ENCODE measurements at places on chromosomes 2 and 18.
A peak's percentile ranks its signal among the peaks of the same experiment; 100 is the strongest.

GRCh38 chr2:124547700-124548099 lies 522.6 kb downstream of the CNTNAP5 start:
- DNase-seq, result no peak

DNA sequence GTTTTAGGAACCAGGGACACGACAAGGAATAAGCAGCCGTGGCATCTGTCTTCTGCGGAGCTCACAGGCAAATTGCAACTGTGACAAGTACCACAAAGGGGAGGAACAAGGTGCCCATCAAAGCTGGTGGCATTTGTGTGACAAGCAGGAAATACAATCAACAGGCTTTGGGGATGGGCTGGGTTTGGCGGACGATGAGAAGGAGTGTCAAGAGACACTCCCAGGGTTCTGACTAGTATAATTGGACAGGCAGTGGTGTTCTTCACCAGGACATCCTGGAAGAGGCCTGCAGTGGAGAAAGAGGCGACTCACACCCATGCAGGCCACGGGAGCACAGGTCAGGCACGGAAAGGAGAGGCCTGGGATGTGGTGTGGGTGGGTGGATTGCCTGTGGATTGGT lies 14.2 kb upstream of the SPATA3 start:
- DNase-seq, result no peak

DNA sequence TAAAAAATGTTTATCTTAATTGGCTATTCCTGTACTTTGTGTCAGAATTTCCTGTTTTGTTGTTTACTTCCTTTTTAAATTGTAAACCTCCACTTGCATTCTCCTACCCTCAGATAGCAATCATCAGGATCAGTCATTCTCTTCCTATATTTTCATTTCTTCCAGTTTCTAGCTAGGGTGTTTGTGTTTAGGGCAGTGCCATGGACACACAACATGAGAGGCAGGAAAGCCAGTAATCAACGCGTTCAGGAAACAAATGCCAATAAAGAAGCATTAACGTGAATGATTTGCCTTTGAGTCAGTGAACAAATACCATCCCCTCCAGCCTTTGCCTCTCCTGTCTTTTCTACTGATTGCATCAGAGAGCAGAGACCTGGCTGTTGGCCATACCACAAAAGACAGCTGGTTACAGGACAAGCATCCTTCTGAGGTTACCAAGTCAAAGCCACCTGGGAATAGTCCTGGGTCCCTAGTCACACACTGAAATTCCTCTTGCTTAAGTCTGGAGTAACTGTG lies 56.7 kb upstream of the FHL2 start:
- DNase-seq, result no peak

GRCh38 chr2:11809586-11810236 lies 63.3 kb downstream of the LPIN1 start:
- DNase-seq, result no peak

GRCh38 chr18:710418-711300 lies 1.8 kb downstream of the ENOSF1 start:
- no peak for DNase-seq

DNA sequence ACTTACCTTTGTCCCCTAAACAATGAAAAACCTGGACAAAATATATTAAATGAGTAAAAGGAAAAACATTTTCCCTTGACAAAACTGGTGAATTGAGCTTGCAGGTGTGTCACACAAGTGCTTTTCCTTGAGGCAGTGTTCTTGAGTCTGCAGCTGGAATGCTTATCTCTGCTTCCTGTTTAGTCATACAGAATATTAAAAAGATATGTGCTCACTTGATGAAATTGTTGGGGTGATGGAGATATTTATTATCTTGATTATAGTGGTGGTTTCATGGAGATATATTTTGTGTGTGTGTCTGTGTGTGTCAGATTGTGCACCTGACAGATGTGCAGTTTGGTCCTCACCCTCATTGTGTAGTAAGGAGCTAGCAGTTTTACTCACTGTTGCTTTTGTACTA lies 3.3 kb downstream of the TAF1B start:
- DNase-seq, result no peak

- DNase-seq, result no peak
Measured at GRCh38 chr2:172488556-172488955, 61.2 kb downstream of the ITGA6 start.

GRCh38 chr2:25043241-25043867 lies 1.5 kb downstream of the EFR3B start:
- DNase-seq, result peak; percentile 22

DNA sequence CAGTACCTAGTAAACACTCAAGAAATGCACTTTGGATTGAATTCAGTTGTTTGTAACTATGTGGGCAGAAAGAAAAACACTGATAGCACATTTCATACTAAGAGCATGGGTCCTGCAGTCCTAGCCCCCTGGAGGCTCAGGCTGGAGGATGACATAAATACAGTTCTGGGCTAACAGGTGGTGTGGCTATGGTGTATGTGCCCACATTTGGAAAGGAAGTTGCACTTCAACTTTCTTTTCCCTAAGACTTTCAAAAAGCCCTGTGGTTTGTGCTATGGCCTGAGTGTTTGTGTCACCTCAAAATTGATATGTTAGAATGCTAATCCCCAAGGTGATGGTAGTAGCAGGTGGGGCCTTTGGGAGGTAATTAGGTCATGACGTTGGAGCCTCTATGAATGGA lies 218.2 kb downstream of the CDCA7 start:
- DNase-seq, result no peak

- no peak for DNase-seq
Measured at GRCh38 chr2:170505631-170506275, 209.4 kb upstream of the SP5 start.

- DNase-seq, result no peak
Measured at GRCh38 chr2:45124456-45124855, 115.2 kb upstream of the SIX2 start.

DNA sequence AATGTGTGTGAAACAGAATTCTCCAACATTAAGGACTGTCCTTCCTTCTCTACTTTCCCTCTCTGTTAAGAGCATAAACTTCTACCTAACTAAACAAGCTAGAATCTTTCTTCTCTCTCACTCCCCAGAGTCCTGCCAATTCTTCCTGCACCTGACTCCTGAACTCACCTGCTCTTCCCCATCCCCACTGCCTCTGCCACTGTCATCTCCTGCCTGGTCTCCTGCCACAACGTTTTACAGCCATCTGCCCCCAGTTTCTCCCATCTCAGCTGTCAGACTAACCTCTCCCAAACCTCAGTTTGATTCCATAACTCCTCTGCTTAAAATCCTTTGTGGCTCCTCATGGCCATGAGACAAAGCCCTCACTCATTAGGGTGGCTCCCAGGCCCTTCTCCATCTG lies 288.3 kb upstream of the FBXO11 start:
- no peak for DNase-seq

DNA sequence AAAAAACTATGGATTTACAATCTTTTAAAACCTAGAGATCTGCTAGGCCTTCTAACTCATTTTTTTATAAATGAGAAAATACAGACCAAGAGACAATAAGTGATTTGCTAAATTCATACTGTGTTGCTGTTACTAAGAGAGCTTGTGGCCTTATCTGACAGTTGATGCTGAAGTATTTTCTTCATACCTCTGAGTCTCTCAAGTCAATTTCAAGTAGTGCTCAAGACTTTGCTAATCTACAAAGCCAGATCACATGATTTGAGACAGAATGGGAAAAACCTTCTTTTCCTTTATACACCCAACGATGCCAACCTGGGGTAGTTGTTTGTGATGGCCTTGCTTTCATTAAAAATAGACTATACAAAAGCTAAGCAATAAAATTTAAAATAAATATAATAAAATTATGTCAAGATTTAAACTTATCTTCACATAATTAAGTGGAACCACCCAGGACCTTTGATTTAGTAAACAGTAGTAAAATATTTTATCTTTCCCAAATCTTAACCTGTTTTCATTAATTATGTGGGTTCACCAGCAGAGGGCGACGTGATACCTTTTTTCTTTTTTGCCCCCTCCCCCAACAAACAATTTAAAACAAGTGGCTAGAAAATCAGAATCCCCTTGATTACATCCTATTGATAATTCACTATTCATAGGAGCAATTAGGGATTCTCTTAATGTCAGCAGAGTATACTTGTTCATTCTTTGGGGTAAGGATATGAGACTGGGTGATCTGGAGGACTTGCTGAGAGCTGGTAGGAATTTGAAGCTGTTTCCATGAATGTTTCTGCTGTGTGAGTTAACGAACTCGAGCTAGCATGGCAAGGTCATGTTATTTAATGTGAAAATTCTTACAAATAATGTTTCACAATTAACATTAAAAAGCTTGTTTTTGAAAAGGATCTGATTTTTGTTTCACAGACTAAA lies 49.6 kb upstream of the SLC5A7 start:
- DNase-seq, result no peak

DNA sequence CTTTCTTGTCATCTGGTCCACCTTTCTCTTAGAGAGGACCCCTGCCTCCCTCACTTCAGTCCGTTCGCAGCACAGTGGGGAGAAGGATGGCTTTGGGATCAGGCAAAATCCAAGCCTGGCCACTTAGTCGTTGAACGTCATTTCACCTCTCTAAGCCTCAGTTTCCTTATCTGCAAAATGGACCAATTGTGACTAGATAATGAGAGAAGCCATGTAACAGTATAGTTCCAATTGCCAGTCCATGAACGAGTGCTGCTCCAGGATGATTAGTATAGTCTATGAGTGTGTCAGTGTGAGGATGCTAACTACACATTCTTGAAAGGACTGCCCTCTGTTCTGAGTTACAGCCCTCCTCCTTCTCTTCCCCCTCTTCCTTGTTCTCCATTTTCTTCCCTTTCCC lies 1.1 kb downstream of the INHA start:
- no peak for DNase-seq

DNA sequence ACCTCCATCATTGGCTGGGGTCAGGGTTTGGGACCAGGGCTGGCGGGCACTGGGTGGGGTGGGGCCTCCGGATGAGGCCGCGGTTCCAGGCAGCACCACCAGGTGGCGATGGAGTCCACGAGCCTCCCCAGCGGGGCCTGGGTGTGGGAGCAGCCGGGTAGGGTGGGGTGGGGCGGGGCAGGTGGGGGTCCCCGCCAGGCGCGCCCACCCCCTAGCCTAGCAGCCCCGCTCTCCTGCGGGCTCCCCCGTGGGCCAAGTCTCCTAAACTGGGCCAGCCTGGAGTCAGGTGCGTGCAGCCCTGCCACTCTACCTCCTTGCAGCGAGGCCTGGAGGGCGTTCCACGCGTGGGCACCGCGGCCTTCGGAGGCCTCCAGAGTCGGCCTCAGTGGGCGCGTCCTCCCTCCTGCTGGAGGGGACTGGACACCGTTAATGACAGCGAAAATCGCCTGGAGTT lies 187.5 kb downstream of the TWIST2 start:
- peak; percentile 53 for DNase-seq

- DNase-seq, result no peak
Measured at GRCh38 chr18:10838553-10838952, 310.8 kb downstream of the PIEZO2 start.

DNA sequence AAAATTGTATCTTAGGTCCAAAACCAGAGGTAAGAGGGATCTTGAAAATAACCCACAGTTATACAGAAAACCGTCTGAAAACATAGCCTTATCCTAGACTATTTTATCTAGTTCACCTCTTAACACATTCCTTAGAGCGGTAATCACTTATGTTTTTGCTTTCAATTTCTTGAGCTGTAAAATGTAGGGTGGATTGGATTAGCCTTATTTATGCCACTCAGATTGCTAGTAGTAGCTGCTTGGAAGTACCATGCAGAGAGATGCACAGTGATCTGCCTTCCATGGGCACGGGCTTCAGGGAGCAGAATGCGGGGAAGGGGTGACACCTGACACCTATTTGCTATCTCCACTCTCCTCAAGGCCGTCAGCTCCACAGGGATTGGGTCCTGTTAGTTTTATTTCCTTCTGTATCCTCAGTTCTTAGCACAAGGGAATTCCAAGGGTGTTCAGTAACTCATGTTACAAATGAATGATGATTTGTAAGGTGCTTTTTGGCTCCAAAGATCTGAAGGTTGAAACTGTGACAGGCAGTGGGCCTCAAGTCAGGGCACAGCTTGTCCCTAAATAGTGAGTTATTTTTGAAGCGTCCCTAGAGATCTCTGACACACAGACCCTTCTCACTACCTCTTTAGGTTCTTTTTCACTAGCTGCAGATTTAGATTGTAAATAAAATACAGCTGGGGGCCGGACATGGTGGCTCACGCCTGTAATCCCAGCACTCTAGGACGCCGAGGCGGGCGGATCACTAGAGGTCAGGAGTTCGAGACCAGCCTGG lies 64.0 kb upstream of the PMAIP1 start:
- DNase-seq, result no peak

DNA sequence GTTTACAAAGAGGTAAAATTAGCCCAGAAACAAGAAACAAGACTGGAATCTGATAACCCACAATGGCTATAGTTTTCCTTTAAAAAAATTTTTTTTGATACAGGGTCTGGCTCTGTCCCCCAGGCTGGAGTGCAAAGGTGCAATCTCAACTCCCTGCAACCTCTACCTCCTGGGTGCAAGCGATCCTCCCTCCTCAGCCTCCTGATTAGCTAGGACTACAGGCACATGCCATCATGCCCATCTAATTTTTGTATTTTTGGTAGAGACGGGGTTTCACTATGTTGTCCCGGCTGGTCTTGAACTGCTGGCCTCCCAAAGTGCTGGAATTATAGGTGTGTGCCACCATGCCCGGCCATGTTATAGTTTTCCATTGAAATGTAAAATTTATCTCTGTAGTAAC lies 12.3 kb upstream of the PARD6G start:
- no peak for DNase-seq
